Mesenteric fat pad (tissue), 1 donor: ENCODE measurements at places on chromosomes 13 and 19. TPM values are rescaled to one million over a fixed set of nuclear protein-coding genes. Genes with fewer than 3 reads are reported as not detected.

GRCh38 chr13:42075517-42075916 is 27.1 kb downstream of the DGKH start:
- DNase-seq: no peak

- no peak for DNase-seq
These were observed 752.2 kb downstream of the EFNB2 start for GRCh38 chr13:105783261-105783660.

SULT2A1 gene
- total RNA-seq: not detected

COX7A1 gene
- 273 TPM for total RNA-seq

DNA sequence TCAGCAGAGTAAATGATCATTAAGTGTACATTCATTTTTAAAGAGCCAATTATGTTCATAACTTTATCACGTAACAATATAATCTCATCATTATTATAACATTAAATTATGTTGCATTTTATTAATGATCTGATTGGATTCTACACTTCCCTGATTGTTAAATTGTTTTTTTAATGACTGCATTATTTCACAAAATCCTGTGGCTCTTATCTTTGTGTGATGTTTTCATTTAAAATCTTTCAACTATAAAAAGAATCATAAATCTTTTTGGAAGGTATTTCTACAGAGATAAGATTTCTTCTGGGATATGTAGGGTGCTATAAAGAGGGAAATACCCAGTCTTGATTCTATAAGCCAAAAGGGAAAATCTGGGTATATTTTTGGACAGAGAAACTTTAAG is 101.7 kb downstream of the ZIC5 start:
- DNase-seq: no peak
